ENCODE measurements at places on chromosomes 2 and 18.

GRCh38 chr18:10139783-10140410 is 226.1 kb downstream of the VAPA start:
- DNase-seq: peak; percentile 72

- DNase-seq: peak; percentile 5
These were observed 78.4 kb upstream of the MEX3C start for GRCh38 chr18:51275712-51276476.

GRCh38 chr2:67994716-67995115 is 68.1 kb downstream of the C1D start:
- no peak for DNase-seq

DNA sequence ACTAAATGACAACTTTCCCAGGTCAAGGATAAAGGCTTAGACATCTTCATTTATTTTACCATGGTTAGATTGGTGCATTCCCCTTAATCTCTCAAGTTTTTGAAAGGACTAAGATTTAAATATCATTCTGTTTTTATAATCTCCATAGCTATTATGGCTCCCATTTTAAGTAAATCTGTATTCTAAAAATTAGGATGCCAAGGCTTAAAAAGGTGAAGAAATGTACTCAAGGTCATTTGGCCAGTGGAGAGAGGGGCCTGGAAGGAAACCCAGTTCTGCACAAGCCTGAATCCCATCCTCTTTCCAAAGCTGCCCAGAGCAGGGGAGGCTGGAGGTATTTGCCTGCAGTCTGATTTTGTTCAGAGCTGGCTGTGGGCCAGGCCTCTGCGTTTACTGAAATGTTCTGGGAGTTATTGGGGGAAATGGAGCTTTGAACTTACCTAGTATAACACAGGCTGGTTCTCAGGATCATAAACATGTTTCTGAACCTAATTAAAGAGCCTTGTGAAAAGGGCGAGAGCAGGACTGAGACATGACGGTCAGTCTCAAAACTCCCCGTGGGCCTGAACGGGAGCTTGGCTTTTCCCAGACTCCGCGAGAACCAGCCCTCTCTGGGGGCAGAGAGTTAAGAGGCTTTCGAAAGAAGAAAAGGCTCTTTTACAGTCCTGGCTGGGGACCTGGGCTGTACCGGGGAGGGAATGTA is 85.6 kb downstream of the DDX1 start:
- DNase-seq: no peak

DNA sequence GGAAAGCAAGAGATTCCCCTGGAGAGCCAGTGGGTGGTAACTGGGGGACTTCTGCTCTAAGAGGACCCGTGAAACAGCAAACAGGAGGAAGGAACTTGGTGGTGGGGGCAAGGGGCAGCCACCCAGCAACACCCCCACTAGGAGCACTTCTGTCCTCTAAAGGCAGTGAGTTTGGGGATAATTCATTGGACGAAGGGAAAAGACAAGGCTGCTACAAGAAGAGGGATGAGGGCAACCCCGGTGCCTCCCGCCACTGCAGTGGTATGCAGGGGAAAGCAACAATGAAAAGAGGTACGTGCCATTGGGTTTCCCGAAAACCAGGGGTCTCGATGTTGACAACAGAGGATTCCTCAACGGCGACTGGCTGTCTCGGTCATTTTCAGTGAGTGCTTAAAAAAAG is 9.1 kb downstream of the RPL31 start:
- no peak for DNase-seq

DNA sequence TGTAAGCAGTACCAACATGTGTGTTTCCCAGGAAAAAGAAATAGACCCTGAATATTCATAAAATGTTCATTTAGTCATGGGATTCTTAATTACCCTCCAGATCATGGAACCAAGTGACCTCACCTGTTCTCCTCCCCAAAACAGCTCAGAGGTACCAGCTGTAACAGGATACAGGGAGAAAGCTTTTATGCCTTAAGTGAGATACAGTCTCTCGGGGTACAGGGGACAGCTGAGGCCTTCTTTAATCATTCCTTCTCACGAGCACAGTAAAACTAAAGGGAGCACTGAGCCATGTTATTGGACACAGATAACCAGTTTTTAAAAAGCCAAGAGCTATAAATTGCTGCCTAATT is 16.6 kb downstream of the EPHA4 start:
- DNase-seq: no peak

DNA sequence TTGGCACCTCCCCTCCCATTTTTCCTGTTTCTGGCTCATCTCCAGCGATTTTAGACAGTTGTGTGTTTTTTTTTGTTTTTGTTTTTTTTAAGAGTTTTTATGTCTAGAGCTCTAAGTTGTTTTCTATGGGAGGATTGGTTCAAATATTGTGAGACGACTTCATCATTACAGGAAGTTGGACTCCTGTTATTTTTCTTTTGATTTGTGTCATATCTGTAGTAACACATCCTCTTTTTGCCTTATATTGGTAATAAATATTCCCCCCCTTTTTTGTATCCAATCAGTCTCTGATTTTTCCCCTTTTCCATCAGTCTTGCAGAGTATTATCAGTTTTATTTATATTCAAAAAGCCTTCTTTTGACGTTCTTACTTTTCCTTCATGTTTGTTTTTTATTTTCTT is 89.0 kb downstream of the KIAA1328 start:
- no peak for DNase-seq

DNA sequence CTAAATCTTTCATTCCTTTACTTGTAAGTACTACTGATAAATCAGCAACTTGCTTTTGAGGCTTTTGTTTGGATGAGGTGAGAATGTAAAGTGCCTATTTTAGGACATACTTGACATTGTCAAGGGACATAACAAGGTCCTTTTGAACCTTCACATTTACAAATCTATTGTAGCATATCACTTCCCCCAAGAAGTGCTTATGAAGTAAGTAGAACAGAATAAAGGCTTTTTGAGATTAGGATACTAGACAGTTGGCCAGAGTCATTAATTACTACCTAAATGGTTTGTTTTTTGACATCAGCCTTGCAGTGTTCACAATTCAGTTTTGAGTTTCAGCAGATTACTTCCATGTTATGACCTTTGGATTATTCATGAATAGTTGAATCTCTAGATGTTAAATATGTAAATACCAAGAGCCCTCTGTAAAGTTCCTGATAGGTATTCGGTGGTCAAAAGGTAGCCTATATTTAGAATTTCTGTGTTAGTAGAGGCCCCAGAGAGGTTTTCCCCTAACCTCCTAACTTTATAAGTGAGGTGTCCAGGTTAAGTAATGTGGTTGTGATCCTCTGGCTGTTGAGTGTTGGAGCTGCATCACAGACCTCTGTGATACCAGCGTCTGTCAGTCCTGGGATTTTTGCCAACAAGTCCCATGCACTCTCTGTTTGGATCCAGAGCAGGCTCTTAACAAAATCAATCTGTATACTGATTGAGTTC is 67.2 kb downstream of the LCLAT1 start:
- peak; percentile 80 for DNase-seq

DNA sequence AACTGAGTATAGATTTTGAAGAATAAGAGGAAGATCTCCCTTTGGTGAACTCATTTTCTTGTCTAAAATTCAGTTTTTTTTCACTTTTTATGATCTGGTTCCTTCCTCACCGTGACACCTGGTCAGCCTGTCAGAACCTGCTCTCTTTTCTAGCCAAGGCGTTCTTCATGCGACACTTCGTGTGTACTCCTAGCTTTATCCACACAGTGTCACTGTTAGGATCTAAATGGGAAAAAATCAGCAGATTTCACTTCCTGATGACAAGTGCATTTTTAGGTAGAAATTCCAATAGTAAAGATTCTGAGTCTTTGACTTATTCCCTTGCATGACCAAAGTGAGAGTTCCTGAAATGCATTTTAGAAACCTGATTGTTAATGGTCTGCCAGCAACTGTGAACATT is 89.8 kb downstream of the KLHL14 start:
- DNase-seq: no peak

GRCh38 chr18:50441501-50441900 is 66.7 kb downstream of the SKA1 start:
- no peak for DNase-seq

- DNase-seq: no peak
These were observed 13.1 kb upstream of the MC4R start for GRCh38 chr18:60385693-60386092.

GRCh38 chr18:48318436-48318835 is 90.7 kb downstream of the ZBTB7C start:
- DNase-seq: no peak

GRCh38 chr2:205834796-205835195 is 152.5 kb downstream of the NRP2 start:
- no peak for DNase-seq

GRCh38 chr18:77777163-77777562 is 527.5 kb downstream of the GALR1 start:
- no peak for DNase-seq

DNA sequence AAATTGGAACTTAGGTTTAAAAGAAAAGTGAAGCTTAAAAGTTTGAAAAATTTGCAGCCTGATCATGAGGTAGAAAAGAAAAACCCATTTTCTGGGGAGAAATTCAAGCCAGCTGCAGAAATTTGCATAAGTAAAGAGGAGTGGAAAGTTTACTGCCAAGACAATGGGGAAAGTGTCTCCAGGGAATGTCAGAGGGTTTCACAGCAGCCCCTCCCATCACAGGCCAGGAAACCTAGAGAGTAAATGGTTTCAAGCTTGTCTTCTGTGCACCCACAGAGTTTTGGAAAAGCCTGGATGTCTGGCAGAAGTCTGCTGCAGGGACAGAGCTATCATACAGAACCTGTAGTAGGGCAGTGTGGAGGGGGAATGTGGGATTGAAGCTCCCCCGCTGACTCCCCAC is 254.0 kb upstream of the FSIP2 start:
- DNase-seq: no peak

DNA sequence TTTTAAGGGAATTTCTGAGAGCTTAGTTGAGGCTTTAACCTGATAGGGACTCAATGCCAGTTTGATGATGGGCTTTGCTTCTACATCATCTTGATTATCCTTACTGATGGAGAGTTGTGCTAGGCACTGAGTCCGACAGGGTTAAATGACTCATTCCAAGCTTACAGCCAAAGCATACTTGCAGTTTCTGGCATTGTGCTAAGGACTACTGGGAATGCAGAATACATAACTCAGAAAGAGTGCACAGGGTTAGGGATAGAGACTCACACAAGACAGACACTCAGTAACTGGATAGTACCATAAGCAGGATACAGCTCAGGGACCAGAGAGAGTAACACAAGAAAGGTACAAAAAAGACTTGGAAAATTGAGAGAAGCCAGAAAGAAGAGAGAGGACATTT is 94.1 kb upstream of the SLC14A2 start:
- peak; percentile 90 for DNase-seq

DNA sequence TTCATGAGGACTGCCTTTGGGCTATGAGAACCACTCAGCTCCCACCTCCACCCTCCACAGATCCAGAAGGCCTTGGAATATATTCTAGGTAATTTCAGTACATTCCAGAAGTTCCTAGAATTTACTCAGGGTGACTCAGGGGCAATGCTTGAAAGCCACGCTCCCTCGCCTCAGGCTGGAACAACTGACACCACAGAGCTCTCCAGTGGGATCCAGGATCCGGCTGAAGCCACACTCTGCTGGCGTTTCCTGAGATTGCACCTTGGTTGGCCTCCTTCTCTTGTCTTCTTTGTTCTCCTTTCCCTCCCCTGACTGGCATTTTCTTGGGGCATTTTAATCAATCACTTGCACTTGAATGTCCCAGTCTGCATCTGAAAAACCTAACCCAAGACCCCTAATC is 92.6 kb upstream of the KCNE4 start:
- DNase-seq: peak; percentile 61

DNA sequence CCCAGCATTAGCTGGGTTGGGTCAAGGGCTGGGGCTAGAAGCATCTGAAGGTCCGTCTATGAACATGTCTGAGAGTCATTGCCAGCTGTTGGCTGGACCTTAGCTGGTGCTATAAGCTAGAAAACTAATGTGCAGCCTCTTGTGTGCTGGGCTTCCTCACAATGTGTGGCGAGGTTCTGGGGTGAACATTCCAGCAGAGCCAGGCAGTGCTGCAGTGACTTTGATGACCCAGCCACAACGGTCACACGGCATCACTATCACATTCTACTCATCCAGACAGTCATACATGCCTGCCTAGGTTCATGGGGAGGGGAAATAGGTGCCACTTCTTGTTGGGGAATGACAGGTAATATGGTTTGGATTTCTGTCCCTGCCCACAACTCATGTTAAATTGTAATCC is 260.5 kb downstream of the CYP26B1 start:
- DNase-seq: no peak

DNA sequence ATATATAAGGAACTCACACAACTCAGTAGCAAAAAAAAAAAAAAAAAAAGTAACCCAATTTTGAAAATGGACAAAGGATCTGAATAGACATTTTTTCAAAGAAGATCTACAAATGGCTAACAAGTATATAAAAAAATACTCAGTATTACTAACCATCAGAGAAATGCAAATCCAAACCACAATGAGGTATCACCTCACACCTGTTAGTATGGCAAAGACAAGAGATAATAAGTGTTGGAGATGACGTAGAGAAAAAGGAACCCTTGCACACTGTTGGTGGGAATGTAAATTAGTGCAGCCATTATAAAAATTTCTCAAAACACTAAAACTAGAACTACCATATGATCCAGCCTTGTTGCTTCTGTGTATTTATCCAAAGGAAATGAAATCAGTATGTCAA is 5.8 kb upstream of the CNDP1 start:
- no peak for DNase-seq

- no peak for DNase-seq
These were observed 76.8 kb downstream of the CEP192 start for GRCh38 chr18:13067966-13068365.

DNA sequence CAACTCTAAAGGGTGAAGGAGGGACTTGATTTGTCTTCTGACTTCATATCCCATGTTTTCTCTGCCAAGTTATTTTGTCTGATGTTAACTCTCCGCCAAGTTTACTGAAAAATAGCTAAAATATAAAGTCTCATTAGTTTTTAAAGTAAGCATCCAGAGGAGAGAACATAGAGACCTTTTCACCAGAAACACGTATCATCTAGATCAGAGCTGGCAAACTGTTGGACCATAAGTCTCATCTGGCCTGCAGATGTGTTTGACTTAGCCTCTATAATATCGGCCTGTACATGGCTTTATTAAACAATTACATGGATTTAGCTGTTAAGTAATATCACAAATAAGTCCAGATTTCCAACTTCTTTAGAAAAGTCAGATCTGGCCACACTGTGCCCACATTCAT is 182.6 kb downstream of the PLCL1 start:
- DNase-seq: peak; percentile 62

GRCh38 chr2:96532641-96533291 is 3.8 kb upstream of the ARID5A start:
- DNase-seq: no peak

- peak; percentile 98 for DNase-seq
These were observed 336.7 kb downstream of the OSR1 start for GRCh38 chr2:19021721-19022120.

GRCh38 chr2:6967301-6967700 is 50.1 kb downstream of the RNF144A start:
- no peak for DNase-seq

DNA sequence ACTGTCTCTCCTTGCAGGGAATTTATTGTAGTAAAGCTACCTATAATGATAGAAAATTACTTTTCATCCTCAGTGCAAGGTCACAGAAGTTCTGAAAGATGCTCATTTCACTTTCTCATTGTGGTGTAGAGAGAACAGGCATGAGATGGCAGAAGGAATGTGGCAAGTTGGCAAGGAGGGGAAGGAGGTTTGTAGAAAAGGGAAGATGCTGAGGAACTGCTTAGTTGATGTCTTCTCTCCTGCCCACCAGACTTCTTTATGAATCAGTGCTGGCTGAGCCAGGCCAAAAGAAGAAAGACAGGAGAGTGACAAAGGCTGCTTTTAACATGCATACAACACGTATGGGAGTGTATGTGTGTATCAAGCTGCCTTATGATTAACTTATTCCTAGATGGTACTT is 164.4 kb downstream of the PRPF40A start:
- no peak for DNase-seq

GRCh38 chr18:3912705-3913104 is 462.7 kb downstream of the TGIF1 start:
- DNase-seq: no peak

- DNase-seq: peak; percentile 59
These were observed 16.9 kb upstream of the HNRNPLL start for GRCh38 chr2:38619458-38620164.
